Activated naive CD4-positive, alpha-beta T cell treated with anti-CD3 and anti-CD28 coated beads for 36 hours (primary cell): ENCODE measurements at places on chromosomes 5 and 9. TPM values are rescaled to one million over a fixed set of nuclear protein-coding genes. Genes with fewer than 3 reads are reported as not detected.

Gene HRCT1
- total RNA-seq: not detected

Gene FBXW2
- total RNA-seq: 60.8 TPM

Gene CANX
- 398 TPM for total RNA-seq

Gene PRRX2
- 0.83 TPM for total RNA-seq

Gene LRRTM2
- not detected for total RNA-seq

Gene TXNDC8
- not detected for total RNA-seq

Gene AGXT2
- total RNA-seq: not detected
